ENCODE measurements at places on chromosomes 7 and 10.

DNA sequence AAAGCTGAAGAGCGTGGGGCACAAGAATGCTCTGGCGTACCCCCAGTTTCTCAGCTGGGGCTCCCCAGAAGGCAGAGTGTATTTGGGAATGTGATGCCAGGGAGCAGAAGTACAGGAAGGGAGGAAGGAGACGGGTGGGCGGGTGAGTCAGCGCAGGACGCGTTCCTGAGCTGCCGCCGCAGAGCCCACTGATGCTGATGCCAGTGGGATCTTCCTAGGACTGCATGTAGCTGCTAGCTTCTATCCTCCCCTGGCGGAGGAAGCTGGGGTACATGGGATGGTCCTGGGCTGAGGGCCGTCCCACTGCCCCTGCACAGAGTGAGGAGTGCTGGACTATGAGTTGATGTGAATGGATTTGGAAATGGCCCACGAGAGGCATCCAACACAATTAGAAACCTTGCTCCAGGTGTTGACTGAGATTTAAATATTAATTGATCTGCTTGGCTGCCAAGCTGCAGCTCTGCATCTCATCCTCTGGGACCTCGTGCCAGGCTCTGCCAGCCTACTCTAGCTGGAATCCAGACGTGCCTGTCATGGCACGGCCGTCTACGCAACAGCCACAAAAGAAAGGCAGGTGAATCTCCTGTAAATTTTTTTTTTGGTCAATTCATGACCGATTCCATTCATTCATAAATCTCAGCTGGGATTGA lies 66.2 kb upstream of the RHEB start:
- ATAC-seq = peak; percentile 62

DNA sequence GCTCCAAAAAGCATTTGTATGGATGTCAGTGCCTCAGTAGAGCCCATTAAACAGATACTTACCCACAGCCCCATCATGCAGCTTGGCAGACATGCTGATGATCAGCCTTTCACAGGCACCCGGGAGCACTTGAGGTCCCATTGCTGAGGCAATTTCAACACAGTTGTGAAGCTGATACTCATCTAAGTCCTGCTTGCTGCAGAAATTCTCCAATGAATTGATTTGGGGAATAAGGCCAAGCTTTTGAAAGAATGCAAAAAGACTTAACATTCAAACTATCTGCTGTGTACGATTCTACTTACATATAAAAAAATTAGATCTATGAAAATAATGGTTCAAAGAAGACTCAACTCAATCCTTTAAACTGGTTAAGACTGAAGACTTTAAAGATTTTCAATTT lies 60.5 kb downstream of the LAMB4 start:
- no peak for ATAC-seq

GRCh38 chr7:44097064-44097932 lies 6.8 kb upstream of the AEBP1 start:
- ATAC-seq = no peak

DNA sequence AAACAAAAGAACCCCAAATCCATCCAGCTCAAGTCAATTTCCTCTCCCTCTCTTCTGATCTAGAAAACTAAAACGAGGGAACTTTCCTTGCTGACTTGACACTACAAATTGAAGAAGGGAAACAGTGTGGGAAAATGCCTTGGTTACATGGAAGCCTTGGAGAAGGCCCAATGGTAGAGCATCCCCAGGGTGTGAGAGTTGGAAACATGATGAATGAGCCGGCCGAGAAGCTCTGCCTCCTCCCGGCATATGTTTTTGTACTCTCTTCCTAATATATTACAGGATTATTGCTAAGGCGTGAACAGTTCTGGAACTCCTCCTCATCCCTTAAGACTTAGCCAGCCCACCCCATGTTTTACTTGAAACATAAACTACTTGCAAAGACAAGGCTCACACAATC lies 618.2 kb upstream of the MGMT start:
- ATAC-seq = no peak

DNA sequence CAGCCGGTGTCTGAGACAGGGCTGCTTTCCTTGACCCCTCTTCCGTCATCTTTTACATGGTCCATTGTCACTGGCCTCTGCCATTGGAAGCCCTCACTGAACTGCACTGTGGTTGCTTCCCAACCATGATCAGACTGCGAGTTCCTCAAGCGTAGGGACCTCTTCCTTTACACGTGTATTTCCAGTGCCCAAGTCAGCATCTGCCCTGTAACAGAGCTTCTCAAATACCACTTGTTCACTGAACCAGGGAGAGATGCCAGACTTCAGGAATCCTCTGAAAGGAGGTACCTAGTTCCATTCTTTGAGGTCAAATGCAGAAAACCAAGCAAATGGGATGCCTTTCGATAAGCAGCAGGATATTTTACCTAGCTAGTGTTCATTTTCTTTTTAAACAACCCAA lies 145.1 kb downstream of the NRP1 start:
- no peak for ATAC-seq

DNA sequence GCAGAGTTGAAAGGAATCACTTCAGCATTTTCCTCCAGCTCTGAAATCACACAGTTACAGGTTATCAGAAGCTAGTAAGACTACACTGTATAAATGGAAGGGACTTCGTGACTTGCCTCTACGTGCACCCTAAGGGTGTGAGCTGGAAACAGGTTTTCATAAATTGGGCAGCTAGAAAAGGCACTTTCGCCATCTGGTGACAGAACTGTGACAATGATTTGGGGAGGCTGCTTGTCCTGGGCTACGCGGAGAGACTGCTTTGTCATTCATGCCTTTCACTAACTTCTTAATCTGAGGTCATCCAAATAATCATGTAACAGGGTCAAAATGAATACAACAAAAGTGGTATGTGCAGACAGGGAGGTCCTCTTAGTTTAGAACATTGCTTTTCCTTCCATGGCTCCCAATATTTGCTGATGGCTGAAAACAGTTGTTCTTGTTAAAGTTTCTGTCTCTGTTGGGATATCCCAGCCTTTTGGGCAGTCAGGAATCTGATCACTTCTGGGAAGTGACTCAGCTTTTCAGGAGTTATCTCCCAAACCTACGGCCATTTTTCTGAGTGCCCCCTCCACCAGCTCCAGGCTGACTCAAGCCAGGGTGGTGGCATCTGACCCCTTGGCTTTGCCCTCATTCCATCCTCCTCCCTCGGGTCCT lies 17.8 kb downstream of the VWC2 start:
- ATAC-seq = peak; percentile 45

DNA sequence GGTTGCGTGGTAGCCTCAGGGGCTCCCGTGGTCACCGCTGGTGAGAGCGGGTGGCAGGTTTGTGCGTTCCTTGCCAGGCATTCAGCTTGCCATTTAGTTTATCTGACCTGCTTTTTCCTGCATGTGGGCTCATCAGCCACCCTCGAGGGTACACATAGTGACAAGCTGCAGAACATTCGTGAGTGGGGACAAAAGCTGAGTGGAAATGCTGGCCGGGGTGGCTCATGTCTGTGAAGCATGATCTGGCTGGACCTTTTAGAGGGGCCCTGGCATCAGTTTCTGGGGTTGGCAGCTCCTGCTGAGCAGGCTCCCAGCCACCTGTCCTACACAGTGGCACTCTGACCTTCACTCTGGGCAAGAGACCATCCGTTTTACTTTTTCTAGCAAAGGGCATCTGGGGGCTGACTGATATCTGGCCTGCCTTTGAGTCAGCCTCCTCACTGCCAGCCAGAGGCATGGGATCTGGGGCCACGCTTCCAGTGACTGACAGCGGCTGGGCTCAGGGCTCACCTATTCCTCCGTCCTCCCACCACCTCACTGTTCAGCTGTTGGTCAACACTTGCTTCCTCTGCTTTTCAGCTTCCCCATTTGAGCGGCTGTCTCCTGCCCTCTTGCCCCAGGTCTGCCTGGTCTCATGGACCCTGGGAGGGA lies 75.0 kb downstream of the LANCL2 start:
- peak; percentile 2 for ATAC-seq

GRCh38 chr7:5870311-5870710 lies 10.3 kb upstream of the OCM start:
- no peak for ATAC-seq

DNA sequence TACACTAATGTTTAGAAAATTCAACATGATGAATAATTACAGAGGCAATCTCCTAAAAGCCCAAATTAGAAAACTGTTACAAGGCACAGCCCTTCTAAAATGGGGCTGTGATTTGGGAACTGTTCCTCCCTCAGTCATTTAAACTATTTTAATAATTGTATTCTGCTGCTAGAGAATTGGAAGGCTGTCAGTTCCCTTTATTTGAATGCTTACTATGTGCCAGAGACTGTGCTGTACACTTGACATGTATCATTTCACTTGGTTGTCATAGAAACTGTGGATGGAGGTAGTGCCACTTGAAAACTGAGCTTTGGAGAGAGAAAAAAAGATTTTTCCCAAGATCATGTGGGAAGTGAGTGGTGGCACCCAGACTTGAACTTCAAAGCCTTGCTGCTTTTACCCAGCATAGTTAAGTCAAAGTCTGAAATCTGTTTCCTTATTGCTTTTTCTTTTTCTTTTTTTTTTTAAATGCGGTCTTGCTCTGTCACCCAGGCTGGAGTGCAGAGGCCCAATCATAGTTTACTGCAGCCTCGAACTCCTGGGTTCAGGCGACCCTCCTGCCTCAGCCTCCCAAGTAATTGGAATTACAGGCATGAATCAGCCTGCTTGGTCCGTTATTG lies 23.6 kb downstream of the UBE2D1 start:
- no peak for ATAC-seq

GRCh38 chr7:128883622-128884448 lies 21.2 kb downstream of the ATP6V1F start:
- ATAC-seq = peak; percentile 71

- ATAC-seq = no peak
These were observed 40.5 kb downstream of the HTR7 start for GRCh38 chr10:90817128-90817889.

DNA sequence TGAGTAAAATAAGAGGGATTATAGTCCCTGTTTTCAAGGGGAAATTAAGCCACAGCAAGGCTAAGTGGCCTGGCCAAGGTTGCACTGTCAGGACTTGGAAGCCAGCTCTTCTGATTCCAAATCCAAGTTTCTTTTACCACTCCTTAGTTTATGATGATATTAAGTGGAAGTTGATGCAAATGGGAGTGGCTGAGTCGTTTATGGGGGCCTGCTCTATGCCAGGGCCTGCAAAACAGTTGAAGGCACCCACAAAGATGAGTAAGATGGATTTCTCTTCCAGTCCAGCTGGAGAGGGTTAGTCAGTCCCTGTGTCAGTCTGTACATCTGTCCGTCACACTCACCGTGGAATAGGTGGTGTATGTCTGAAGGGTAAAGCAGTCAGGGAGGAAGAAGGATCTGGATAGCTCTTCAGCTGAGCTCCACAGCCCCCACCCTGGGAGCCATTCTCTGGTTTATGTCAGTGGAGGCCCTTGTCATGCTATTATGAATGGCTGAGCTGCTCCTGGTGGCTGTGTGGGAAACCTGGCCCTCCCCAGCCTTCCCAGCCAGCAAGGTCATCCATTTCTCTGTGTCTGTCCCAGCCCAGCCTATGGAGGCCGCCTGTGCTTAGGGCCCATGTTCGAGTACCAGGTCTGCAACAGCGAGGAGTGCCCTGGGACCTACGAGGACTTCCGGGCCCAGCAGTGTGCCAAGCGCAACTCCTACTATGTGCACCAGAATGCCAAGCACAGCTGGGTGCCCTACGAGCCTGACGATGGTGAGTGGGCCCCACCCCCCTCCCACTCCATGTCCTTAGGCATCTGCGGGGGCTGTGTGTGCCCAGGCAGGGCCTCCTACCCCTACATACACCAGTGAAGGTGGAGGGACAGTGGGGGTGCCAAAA lies 44.5 kb downstream of the TBATA start:
- ATAC-seq = no peak

DNA sequence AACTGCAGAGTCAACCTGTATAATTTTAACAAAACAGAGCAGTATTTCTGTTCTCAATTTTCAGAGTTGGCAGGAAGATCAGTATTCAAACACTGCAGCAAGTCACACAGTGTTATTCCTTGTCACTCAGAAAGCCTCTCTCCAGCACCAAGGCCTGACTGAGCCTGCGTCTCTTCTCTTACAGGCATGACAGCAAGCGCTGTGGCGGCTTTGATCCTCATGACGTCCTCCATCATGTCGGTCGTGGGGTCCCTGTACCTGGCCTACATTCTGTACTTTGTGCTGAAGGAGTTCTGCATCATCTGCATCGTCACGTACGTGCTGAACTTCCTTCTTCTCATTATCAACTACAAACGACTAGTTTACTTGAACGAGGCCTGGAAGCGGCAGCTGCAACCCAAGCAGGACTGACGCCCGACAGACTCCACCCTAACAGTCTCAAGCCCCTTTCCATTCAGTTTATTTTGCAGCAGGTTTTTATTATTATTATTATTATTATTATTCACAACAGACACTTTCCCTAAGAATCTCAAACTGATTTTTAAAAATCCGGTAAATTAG lies 28.0 kb downstream of the GUSB start:
- ATAC-seq = no peak

DNA sequence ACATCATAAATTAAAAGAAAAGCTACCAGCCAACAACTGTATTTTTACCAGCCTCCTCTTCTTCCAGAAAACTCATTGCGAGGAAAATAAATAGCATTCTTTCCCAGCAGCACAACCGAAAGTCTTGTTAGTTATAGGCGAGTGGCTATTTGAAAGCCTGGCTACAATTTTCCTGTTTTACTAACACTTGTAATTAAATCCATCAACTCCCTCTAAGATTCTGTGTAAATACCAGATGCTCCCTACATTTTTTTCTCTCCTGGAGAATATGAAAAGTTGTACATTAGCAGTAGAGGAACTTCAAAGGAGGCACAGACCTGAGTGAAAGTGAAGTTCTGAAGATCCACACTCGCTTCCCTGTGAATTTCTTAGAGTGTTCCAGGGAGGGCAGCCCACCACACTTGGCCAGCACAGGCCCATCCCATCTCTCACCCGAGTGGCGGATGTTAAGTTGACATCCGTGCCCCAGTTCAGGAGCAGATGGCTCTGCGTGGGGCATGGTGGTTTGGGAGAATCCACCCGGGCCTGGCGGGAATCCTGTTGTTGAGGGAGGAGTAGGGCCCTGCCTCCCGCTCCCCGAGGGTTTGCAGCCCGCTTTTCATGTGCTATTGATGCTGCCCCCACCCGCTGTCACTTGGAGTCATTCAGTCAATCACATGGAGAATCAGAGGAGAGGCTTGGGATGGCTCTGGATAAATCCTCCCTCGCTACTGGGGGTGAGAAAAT lies 451.0 kb upstream of the GALNT17 start:
- ATAC-seq = no peak

DNA sequence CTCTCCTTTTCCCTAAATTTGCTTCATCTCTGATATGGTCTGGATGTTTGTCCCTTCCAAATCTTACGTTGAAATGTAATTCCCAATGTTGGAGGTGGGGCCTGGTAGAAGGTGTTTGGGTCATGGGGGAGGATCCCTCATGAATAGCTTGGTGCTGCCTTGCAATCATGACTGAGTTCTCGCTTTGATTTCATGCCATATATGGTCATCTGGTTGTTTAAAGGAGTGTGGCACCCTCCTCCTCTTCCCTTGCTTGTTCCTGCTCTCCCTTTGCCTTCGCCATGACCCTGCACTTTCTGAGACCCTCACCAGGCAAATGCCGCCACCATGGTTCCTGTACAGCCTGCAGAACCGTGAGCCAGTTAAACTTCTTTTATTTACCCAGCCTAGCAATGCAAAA lies 14.5 kb downstream of the NOBOX start:
- ATAC-seq = no peak

GRCh38 chr10:124916585-124917427 lies 25.1 kb upstream of the ZRANB1 start:
- peak; percentile 95 for ATAC-seq

- ATAC-seq = no peak
These were observed 10.2 kb downstream of the SSBP1 start for GRCh38 chr7:141748396-141748795.

GRCh38 chr10:105769248-105770184 lies 1128.4 kb downstream of the SORCS3 start:
- ATAC-seq = no peak

Data from SK-N-SH treated with all-trans-retinoic acid at 6 μM for 48 hours (cell line).